ENCODE measurements at places on chromosomes 7 and 10.

GRCh38 chr10:84188815-84189214 is 5.5 kb upstream of the CDHR1 start:
- no peak for DNase-seq

GRCh38 chr10:5546891-5547680 is 22.3 kb downstream of the CALML3 start:
- peak; percentile 5 for DNase-seq

DNA sequence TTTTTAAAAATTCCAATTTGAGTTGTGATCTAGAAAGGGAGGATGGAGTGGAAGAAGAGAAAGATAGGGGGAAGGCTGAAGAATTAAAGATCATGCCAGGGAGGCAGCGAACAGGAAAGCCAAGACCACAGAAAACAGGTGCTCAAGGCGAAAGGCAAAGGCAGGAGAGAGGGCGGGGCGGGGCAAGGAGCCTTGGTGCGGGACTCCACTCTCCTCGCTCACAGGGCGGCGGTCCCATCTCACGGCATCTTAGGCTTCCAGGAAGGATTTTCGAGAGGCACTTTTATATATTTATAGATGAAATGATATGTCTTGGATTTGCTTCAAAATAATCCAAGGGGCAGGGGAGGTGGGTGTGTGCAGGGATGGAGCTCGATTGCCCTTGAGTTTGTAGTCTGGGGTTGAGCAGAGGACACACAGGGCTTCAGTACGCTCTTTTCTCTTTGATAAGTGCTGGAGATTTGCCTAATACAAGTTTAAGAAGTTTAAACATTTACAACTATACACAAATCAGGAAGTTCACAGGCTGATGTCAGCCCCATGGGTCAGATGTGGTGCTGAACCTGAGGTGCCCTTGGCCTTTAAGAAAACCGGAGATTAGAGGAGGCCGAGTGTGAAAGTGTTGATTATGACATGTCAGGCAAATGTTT is 161.1 kb downstream of the PRKAG2 start:
- no peak for DNase-seq

GRCh38 chr7:49781996-49782395 is 8.6 kb downstream of the VWC2 start:
- DNase-seq = no peak

- no peak for DNase-seq
Observed at GRCh38 chr7:33500703-33501701, 371.6 kb downstream of the BBS9 start.
